Activated T-helper 1 cell treated with anti-CD3 and anti-CD28 coated beads, Interleukin-12 subunit alpha, Interleukin-12 subunit beta, Interleukin-2, Interleukin-4 antibody, amounts not matched to agents 30 ng/mL and 10 ng/mL and 1 ng/mL, durations not matched to agents 14 hours and 24 hours and 36 hours (primary cell): ENCODE measurements at places on chromosomes 16 and 17.
A peak's percentile ranks its signal among the peaks of the same experiment; 100 is the strongest.

- DNase-seq = no peak
These were observed 410.4 kb downstream of the PMP22 start for GRCh38 chr17:14854691-14855090.

- DNase-seq = no peak
These were observed 7.8 kb downstream of the VPS4A start for GRCh38 chr16:69318911-69319289.

GRCh38 chr17:70171159-70171558 lies 1.8 kb downstream of the KCNJ2 start:
- DNase-seq = no peak

GRCh38 chr16:1745181-1745899 lies 26.0 kb downstream of the NME3 start:
- no peak for DNase-seq

DNA sequence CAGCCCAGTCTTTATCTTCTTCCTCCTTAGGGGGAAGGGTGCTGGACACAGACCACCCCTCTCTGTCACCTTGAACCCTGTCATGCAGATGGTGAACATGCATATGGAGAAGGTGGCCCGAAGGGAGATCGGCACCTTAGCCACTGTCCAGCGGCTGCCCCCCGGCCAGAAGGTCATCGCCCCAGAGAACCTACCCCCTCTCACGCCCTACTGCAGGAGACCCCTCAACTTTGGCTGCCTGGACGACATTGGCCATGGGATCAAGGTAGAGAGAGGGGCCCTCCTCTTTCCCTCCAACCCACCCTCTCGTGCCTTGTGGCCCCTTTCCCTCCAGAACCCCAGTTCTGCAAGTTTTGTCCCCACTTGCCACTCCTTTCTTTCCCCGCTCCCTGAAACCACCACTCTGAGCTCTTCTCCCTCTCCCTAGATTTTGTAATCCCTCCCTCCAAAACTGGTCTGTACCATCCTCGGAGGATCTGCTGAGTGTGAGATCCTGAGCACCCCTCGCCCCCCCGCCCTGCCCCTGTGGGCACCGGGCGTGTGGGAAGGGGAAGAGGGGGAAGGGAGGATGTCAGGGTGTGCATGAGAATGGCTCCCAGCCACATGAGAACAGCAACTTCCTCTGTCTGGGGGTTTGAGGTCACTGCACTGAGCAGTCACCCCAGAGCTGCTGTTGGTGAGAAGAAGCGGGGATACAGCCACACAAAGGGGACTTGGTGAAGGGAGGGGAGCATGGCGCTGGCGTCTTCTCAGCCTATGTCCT lies 7.3 kb downstream of the ABI3 start:
- peak; percentile 65 for DNase-seq

GRCh38 chr16:16019488-16019887 lies 70.1 kb downstream of the ABCC1 start:
- no peak for DNase-seq

DNA sequence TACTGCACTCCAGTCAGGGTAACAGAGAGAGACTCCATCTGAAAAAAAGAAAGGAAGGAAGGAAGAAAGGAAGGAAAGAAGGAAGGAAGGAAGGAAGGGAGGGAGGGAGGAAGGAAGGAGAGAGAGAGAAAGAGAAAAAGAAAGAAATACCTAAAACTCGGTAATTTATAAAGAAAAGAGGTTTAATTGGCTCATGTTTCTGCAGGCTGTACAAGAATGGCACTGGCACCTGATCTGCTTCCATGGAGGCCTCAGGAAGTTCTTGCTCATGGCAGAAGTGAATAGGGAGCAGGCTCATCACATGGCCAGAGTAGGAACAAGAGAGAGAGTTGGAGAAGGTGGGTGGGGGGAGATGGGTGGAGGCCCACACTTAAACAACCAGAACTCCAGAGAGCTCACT lies 215.2 kb upstream of the IRX3 start:
- DNase-seq = no peak

- no peak for DNase-seq
These were observed 1476.7 kb upstream of the CDH8 start for GRCh38 chr16:63512910-63513309.

GRCh38 chr17:21353326-21354010 lies 22.7 kb upstream of the KCNJ12 start:
- DNase-seq = no peak

- DNase-seq = no peak
These were observed 16.7 kb upstream of the BLMH start for GRCh38 chr17:30308406-30308805.

- DNase-seq = no peak
These were observed 3.3 kb downstream of the PMP22 start for GRCh38 chr17:15261802-15262290.

DNA sequence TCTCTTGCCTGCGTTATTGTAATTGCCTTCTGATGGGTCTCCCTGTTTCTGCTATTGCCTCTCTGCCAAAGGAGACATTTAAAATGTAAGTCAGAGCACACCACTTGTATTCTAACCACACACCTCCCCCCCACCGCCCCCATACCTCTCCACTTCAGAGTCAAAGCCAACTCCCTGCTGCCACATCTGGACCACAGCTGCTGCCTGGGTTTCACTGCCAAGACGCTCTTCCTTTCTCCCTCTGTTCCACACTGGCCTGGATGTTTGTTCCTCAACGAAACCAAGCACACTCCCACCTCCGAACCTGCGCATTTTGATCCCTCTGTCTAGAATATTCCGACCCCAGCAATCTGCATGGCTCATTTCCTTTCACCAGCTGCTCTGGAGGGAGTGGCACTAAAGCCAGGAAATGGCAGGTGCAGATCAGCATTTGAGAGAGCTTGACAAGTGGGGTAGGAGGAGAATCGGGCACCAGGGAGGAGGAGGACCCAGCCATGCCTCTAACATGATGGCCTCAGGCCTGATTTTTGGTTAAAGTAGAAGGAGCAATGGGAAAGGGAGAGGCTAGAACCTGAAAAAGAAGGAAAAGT lies 92.4 kb upstream of the HS3ST2 start:
- DNase-seq = no peak

GRCh38 chr17:81422776-81423697 lies 27.8 kb downstream of the BAHCC1 start:
- no peak for DNase-seq

- DNase-seq = no peak
These were observed 48.1 kb downstream of the TEX2 start for GRCh38 chr17:64214950-64215349.

DNA sequence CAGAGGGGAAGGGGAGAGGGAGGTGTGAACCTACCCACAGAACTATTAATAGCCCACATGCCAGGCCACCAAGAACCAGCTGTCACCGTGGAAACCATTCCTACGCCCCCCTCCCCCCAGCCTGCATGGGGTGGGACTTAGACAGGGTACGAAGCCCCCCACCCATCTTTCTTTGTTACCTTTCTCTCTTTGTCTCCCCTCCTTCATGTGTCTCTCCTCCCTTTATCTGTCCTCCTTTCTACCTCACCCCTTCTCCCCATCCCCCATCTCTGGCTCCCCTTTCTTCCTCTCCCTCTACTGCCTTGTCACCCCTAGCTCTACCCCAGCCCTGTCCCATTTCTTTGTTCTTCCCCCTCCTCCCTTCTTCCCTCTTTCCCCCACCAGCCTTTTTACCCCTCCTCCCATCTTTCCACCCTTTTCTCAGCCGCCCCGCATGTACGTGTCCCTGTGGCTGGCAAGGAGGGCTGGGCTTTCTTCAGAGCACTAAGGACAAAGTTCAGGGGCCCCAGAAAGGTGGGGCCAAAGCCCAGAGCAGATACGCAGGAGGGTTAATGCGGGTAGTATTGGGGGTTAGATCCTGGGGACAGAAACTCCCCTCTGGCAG lies 8.0 kb downstream of the THRA start:
- DNase-seq = no peak

GRCh38 chr17:33816842-33817617 lies 438.1 kb upstream of the CCL2 start:
- no peak for DNase-seq

- no peak for DNase-seq
These were observed 138.2 kb downstream of the CYLD start for GRCh38 chr16:50879873-50880695.

DNA sequence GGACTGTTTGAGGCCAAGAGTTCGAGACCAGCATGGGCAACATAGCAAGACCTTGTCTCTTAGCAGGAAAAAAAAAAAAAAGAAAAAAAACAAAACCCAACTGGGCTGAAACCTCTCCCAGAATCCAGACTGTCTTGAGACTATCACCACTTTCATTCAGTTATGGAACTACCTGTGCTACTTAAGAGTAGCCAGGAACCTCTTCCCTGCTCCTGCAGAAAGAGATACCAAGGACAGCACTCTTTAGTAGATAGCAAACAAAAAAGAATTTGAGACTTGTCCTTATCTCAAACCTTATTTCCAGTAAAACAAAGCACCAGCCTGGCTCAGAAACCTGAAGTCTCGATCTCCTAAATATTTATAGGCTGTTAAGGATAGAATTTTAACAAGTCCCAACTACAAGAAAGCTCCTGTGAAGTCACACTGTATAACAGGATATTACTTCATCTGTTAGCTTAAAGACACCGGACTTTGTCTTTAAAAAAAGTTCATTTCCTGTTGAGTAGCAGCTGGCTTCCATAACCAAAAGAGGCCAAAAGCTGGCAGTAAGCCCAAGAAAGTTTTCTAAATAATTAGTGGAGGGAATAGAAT lies 5.1 kb downstream of the CDR2 start:
- no peak for DNase-seq

- DNase-seq = no peak
These were observed 21.3 kb upstream of the CDH15 start for GRCh38 chr16:89150090-89150835.

DNA sequence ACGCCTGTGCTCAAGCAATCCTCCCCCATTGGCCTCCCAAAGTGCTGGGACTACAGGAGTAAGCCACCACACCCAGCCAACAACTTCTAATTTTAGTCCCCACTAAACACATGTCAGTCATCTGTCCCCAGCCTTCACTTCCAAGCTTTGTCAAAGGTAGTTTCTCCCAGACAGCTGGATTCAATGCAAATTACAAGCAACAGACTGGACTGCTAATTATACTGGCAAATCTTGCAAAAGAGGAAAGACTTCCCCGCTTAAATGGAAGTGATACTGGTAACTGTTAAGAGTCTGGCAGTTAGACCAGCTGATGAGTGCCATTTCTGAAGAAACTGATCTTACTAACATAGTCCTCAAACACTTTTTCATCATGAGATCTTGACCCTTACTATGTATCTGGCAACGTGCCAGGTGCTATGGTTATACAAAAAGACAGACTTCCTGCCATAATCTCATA lies 8.2 kb upstream of the GGA2 start:
- DNase-seq = no peak

- no peak for DNase-seq
These were observed 895 bp downstream of the SEPTIN1 start for GRCh38 chr16:30381291-30382041.

- no peak for DNase-seq
These were observed 10.2 kb downstream of the PIK3R5 start for GRCh38 chr17:8955021-8955959.

DNA sequence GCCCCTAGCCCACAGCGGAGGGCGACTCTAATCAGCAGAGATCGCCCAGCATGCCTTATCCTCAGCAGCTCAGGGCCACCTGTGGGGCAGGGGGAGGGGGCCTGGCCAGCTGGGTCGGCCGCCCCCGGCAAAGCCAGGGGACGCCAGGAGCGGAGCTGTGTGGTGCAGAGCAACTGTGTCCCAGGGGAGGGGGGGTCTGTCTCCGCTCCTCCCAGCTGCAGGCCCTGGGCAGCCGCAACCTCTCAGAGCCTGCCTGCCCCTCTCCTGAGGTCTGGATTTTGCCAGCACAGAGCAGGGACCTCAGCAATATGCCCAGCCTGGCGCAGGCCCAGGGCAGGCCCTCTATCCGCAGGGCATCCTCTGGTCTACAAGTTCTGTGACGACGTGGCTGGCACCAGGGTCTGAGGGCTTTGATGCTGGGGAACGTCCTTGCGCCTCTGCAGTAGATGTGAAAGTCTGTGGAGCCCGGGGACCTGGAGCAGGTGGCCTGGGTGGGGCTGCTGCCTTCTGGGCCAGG lies 36.5 kb upstream of the SLC38A10 start:
- no peak for DNase-seq

- DNase-seq = no peak
These were observed at the start of gene RILP for GRCh38 chr17:1649844-1650501. RILP (minus strand) TSS chr17:1649866; CDS start chr17:1649804, 62 bp downstream.

DNA sequence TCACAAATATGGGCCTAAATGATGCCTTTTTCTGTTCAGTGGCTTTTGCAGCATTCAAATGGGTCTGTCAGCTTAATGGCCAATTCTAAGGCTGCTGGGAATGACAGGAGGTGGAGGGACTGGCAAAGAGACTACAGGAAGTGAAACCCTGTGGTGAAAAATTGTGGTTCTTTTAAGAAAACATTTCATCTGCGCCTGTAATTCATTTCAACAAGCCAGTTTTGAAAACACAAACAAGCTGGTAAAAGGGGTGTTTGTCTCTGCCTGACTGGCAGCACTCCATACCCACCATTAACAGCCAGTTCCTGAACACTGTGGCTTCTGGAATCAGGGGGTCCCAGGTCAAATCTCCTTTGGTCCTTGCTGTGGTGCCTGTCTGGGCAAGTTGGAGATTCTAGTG lies 3.6 kb upstream of the KDM8 start:
- peak; percentile 40 for DNase-seq

DNA sequence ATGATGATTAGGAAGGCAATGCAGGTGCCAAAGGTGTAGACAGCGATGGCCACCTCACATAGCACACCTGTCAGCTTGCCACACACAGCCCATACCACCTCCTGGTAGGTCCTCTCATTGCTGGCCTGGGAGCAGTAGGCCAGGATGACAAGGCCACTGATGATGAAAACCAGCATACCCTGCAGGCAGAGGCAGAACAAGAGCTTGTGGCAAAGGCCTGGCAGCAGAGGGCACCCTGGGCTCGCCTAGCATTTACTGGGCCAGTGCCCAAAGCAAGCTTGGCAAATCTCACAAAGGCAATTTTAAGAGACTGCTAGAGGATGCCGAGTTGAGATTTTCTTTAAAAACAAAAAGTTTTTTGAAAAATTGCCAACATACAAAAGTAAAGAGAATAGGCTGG lies 5.9 kb downstream of the SLC38A7 start:
- DNase-seq = no peak

DNA sequence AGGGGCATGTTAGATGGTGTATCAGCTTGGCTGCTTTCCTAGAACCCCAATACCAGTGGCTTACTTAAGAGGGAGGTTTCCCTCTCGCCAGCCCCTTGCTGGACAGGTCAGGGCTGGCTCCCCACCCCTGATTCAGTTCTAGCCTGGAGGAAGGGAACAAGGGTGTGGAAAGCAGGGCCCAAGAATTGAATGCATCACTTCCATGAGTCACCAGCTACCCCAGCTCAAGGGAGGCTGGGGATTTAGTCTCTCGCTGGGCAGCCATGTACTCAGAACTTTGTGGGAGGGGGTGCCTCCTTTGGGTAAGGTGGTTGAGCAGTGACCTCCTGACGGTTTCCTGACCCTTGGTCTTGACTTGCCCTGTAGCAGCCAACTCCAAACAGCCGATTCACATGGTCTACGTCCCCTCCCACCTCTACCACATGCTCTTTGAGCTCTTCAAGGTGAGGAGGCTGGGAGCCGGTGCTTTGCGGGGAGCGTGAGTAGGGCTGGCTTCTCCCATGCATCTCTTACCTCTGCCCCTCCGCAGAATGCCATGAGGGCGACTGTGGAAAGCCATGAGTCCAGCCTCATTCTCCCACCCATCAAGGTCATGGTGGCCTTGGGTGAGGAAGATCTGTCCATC lies 12.8 kb downstream of the PDK2 start:
- no peak for DNase-seq
